ENCODE measurements at places on chromosomes 6 and 20.

- no peak for DNase-seq
Measured at GRCh38 chr20:52655395-52655794, 316.8 kb upstream of the TSHZ2 start.

DNA sequence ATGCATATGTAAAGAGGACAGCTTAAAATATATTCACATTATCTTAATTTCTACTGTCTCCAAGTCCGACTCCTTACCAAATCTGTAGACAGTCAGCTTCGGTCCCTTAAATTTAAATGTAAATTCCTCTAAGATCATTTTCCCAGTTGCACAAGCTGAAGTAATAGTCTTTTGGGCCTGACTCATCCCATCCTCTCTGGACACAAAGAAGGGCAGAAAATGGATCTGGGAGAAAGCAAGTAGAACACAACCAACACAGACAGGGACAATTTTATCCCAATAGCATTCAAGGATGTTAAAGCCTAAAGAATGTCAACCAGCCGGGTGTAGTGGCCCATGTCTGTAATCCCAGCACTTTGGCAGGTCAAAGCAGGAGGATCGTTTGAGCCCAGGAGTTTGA lies 228.3 kb downstream of the ARHGAP18 start:
- DNase-seq = no peak

DNA sequence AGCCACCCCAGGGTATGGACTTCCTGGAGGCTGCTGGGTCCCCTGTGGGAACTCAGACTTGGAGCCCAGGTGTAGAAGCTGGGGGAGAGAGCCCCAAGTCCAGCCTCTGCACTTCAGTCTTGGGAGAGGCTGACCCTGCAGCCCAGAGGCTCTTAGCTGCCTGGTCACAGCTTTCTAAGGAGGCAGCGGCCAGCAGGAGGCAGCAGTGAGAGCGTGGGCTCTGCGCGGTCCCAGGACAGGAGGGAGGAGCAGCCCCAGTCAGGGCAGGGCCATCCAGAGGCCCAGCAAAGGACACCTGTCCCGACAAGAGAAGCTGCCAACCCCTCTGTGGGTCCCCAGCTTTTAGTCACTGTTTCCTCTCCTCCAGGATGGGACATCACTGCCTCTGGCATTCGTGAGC lies 9.4 kb downstream of the TREML2 start:
- DNase-seq = no peak

DNA sequence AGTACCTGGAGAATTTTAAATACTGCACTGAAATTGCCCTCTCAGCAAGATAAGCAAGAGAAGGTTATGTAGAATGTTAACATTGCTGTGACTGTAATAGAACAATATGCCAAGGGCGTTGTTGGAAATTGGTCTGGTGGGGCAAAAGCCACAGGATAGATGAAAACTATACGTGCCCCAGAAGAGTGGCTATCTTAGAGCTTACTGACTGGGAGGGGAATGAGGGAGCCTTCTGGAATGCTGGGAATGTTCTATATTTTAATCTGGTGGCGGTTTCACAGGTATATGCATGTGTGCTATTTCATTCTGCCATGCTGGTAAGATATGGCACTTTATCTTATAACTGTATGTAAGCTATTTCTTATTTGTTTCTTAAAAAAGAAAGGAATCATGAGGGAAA lies 35.2 kb upstream of the YWHAB start:
- DNase-seq = no peak

GRCh38 chr6:31383149-31383548 lies 20.2 kb upstream of the MICA start:
- DNase-seq = no peak
